ENCODE measurements at places on chromosomes 3 and 15. TPM values are rescaled to one million over a fixed set of nuclear protein-coding genes. Genes with fewer than 3 reads are reported as not detected.

Gene RLBP1
- not detected for total RNA-seq

Gene P2RY14
- 4.4 TPM for total RNA-seq

Gene RFC4
- 19.9 TPM for total RNA-seq

Gene ACTC1
- 1.3 TPM for total RNA-seq

GRCh38 chr15:71444032-71444810, 328.9 kb downstream of the THSD4 start:
- no peak for DNase-seq

DNA sequence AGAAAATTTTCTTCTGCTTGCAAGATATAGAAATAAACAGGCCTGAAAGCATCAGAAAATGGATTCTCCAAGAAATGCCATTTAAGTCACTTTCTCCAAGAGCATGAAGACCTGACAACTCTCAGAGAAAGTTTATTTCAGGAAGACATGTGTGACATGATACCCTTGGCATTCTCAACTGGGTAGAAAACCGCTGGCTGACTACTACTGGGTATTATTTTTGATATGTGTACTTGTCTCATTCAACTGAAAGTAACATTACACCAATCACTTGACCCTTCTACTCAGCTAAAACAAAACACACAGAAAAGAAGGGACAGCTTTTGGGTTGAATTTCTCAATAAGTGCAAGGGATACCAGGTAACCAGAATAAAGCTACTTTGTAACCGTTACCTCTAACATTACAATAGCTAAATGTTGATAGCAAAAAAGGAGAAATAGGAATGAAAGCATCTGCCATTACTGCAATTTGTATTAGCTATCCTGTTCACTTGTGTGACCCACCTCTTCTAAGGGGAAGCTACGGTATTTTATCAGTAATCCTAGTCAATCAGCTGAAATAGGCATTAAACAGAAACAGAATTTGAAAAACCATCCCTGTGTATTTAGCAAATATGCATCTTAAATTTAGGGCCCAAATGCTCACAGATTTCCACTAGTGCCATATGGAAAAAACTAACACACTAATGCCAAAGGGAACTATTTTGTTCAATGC, 7.3 kb downstream of the TRA2B start:
- DNase-seq, result no peak

- DNase-seq, result no peak
Measured at GRCh38 chr15:39499042-39499441, 81.8 kb upstream of the THBS1 start.

DNA sequence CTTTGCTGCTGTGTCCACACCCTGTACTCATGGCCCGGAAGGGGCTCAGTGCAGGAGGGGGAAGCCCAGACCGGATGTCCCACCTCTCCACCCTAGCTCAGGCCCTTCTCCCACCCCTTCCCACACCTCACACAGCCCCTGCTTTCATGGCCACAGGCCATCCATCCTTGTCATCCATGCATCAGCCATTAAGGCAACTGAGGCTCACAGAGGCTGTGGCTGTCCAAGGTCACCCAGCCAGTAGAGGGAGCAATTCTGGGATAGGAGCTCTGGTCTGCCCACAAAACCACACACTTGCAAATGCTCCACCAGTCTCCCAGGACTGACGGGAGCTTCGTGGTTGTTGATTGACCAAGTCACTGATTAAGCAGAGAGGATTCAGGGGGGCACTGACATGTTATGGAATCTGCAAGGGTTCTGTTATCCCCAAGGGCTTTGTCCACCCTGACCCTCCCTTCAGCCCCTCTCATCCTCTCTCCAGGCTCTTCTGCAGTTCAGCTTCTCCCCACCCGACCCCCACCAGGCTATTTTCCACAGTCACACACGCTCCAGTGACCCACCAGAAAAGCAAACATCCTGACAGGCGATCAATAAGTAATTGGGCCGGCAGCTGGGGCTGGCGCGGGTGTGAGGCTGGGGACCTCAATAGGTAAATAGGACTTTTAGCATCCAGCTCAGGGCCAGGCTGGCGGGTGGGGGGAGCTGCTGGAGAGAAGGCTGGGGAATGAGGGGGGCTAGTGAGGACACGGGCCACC, 15.1 kb downstream of the LINGO1 start:
- no peak for DNase-seq

DNA sequence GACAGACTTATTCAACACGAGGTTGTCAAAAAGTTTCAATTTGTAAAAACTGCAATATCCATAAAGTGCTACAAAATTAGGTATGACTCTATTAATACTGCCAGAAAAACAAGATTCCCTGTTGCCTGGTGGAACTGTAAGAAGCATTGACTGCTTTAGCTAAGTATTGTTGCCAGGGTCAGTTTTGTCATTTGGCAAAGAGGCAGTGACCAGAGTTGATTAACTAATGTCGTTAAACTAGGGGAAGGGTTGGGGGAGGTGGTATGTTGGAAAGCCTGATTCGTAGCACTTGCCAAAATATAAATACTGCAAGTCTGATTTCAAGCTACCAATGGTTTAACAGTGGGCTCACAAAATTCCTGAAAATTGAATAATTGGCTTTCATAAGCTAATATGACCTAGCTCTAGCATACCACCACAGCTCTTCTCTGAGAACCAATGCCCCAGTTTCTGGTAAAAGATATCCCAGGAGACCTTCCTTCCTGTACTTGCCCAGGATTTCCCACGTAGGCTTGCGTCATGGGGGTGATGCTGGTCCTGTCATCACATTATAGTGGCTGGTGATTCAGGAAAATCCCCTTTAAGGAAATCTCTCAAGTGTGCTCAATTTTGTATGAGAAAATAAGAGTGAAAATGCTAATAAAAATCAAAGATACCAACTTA, 266.4 kb upstream of the TBC1D5 start:
- DNase-seq, result no peak
